ENCODE measurements at places on chromosomes 3 and 15. TPM values are rescaled to one million over a fixed set of nuclear protein-coding genes. Genes with fewer than 3 reads are reported as not detected.

DNA sequence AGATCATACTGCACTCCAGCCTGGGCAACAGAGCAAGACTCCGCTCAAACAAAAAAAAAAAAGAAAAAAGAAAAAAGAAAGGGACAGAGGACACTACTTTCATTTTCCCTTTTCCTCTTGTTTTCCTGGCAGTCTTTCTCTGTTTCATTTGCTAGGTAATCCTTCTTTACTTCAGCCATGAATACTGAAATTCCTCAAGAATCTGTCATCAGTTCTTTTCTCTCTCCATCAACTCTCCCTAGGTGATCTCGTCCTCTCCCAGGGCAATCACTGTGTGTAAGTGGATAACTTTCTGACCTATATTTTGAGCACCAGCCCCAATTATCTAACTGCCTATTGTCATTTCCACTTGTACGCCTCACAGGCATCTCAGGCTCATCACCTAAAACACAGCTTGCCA, 51.5 kb downstream of the TTC23 start:
- H3K27me3 ChIP-seq, result no peaks in the 10 kb centered on the region
- DNase-seq, result no peak
- no peak overlapping the region for H3K27ac ChIP-seq
- peaks cover 16% of the 10 kb centered on the region for H3K36me3 ChIP-seq
- no peaks in the 10 kb centered on the region for H3K4me1 ChIP-seq

The CADM2 gene
- 3.3 TPM for total RNA-seq

DNA sequence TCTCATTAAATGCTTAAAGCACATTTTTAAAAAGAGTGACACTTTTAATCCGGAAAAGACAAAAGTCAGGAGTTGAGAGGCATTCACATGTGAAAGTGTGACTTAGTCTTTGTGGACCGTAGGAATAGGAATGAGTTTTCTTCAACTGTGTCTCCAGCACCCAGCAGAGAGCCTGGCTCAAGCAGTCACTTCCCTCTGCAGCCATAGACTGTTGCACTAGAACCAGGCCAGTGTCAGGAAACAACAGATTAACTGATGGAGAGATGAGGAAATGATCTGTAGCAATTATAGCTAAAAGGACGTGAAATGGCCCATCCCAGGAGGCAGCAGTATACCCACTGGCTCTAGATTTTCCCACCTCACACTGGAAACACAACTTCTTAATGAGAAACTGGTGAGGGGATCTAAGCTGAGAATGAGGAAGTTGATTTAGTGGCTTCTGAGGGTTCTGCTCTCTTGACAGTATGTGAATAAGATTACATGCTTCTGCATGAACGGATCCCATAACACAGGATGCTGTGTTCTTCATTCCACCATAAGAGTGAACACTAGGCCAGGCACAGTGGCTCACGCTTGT, 19.8 kb downstream of the CFAP92 start:
- H3K27me3 ChIP-seq, result no peaks in the 10 kb centered on the region
- DNase-seq, result peak; percentile 18
- H3K36me3 ChIP-seq, result no peaks in the 10 kb centered on the region
- H3K4me3 ChIP-seq, result no peak overlapping the region

DNA sequence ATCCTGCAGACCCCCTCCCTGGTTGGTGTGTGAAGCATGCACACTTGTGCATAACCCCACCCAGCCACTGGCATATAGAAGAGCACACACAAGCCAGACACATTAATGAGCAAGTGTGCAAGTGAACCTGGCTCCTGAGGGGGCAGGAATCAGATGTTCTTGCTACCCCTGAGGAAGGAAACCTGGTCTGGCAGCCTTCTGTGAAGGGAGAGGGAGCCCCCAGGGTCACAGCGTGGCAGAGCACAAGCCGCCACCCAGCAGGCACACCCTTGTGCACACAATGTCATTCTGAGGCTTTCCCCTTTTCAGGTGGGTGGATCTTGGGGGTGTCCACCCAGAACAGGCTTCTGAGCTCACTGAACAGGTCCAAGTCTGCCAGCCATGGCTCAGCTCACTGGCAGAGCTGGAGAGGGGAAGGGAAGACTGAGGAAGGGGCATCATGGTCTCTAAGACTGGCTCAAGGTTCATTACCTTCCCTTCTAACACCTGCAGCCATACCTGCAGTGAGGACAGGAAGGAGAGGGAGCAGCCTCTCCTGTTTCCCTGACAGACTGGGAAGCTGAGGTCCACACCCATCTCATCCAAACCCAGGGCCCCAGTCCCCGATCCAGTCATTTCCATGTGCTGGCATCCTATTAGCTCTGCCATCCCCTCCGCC, 31.6 kb upstream of the SEMA3F start:
- no peak for DNase-seq
- no peaks in the 10 kb centered on the region for H3K27me3 ChIP-seq
- H3K36me3 ChIP-seq, result peaks cover 18% of the 10 kb centered on the region
- H3K4me3 ChIP-seq, result no peak overlapping the region
- peaks cover 28% of the 10 kb centered on the region for H3K4me1 ChIP-seq
- no peak overlapping the region for H3K27ac ChIP-seq

The CKMT1A gene
- total RNA-seq, result 6.8 TPM

DNA sequence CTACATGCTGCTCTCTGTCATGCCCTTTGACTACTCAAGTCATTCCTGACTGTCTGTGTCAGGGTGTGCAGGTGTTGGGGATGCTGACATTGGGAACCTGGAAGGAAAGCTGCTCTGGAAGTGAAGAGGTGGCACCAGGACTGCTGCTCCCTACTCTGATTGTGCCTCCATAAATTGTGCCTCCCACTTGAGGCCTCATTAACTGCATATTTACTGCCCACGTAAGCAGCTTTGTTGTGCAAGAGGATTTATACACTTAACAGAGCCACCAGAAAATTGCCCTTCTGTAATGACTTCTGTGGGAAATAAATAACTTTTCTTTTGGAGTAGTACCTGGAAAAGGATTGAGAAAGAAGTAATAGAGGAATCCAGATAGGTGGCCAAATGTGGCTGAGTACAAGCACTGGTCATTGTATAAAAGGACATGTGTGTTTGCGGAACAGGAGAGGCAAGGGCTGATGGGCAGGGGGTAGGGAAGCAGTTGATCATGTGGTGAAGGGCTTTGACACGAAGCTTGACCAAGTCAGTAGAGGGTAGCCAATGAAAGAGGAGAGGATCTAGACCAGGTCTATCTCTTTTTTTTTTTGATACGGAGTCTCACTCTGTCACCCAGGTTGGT, 24.8 kb downstream of the IL20RB start:
- no peaks in the 10 kb centered on the region for H3K27me3 ChIP-seq
- no peaks in the 10 kb centered on the region for H3K4me1 ChIP-seq
- no peak for DNase-seq
- no peaks in the 10 kb centered on the region for H3K36me3 ChIP-seq

DNA sequence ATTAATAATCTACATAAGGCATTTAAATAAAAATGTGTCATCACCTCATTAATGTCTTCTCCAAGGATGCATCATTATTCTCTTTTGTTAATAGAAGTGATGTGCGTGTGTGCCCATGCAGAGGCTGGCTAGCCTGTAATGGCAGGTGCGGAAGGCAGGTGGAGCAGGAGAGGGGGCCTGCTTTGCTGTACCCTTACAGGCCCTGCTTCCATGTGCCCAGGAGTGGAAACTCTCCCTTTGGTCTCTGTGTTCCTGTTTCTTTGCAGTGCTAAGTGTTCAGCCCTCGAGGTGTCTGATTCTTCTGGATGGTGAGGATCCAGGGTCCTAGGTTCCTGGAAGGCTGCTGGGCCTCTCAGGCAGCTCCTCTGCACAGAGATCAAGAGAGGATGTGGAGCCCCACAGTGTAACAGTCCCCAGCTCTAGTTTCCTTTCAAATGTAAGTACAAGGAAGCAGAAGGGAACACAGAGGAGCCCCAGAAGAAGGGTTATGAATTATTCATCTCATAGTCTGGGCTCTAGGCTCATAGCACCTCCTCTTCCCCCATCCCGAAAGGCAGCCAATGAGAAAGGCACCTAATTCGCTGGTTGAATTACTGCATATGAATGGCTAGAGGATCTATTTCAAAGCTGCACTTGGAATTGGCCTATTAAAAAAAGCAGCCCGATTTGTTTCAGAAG, 39.2 kb upstream of the AGBL1 start:
- H3K4me1 ChIP-seq, result no peaks in the 10 kb centered on the region
- no peak overlapping the region for H3K27ac ChIP-seq
- DNase-seq, result no peak
- no peak overlapping the region for H3K4me3 ChIP-seq
- H3K36me3 ChIP-seq, result no peaks in the 10 kb centered on the region
- H3K27me3 ChIP-seq, result no peaks in the 10 kb centered on the region

The SGO1 gene
- 1.0 TPM for total RNA-seq
